ENCODE measurements at places on chromosomes 1 and 21.

DNA sequence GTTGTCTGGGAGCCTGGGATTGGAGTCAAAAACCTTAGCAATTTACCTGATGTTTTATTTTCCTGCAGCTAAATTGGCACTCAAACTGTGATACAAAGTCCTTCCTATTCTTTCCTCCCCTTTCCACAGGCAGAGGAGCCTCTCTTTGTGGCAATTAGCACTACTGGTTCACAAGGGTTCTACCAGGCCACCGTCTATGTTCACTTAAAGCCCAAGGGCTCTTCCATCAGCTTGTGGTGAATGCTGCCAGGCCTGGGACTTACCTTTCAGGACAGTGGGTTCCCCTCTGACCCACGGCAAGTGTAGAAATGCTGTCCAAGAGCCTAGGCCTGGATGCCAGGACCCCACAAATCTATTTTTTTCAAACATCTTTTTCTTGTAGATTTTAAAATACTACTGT lies 251.9 kb upstream of the B3GALT2 start:
- no peak for DNase-seq

- no peak for DNase-seq
Measured at GRCh38 chr1:227741166-227741870, 6.1 kb downstream of the SNAP47 start.

- no peak for DNase-seq
Measured at GRCh38 chr1:191582169-191582568, 576.1 kb upstream of the RGS18 start.

DNA sequence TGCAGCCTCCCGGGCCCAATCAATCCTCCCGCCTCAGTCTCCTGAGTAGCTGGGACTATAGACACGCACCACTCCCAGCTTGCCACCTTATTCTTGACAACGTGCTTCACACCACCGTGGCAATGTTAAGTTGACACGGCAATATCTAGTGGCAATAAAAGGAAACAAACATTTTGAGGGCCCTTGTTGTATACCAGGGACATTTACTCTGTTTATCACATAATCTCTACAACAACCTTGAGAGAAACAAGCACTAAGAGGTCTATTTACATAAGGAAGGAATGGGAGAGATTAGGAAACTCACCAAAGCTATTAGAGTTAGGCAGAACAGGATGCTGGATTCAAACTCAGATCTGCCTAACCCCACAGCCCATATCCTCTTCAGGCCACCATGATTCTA lies 3.1 kb downstream of the KLHDC8A start:
- DNase-seq = peak; percentile 41

- no peak for DNase-seq
Measured at GRCh38 chr1:26098602-26099001, 13.0 kb upstream of the PDIK1L start.

GRCh38 chr1:225746361-225747179 lies 31.1 kb upstream of the SRP9 start:
- peak; percentile 94 for DNase-seq

DNA sequence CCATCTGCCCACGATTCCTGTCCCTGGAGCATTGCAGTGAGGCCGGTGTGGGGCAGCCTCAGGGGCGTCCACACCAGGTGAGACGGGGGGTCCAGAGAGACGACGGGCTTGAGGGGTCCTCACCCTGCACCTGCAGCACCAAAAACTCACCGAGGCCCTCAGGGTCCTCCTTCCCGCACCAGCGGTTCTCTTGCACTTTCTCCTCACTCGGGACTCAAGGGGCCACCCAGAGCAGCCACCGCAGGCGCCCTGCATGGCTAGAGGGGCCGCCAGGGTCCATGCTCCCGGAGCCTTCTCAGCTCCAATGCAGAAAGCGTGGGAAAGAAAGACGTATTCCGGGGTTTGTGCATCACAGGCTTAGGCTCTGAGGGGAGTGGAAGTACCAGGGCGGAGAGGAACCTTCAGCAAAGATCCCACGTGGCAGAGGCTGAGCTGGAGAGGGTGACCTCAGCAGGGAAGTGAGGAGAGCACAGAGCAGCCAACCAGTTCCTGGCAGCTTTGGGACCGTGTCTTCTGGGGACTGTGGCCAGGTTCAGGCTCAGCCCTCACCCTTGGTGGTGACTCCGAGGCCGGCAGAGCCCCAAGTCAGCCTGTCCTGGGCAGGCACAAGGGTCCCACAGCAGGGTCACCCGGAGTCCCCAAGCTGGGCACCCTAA lies 19.5 kb upstream of the COL6A2 start:
- peak; percentile 28 for DNase-seq

- no peak for DNase-seq
Measured at GRCh38 chr1:242525360-242525722, 844 bp upstream of the PLD5 start.

DNA sequence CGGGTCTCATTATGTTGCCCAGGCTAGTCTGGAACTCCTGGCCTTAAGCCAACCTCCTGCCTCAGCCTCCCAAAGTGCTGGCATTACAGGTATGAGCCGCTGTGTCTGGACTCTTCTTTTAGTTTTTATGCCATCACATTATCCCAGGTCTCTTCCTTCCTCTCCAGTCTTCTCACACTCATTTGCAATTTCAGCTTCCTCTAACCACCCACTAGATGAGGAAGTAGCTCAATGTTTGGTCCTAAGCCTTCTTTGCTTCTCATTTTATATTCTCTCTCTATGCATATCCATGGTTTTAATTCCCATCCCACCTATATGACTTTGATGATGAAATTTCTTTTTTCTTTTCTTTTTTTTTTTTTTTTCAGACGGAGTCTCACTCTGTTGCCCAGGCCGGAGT lies 3.1 kb upstream of the ZBTB8A start:
- no peak for DNase-seq

GRCh38 chr1:42979896-42980800 lies 21.5 kb upstream of the SLC2A1 start:
- DNase-seq = peak; percentile 96

DNA sequence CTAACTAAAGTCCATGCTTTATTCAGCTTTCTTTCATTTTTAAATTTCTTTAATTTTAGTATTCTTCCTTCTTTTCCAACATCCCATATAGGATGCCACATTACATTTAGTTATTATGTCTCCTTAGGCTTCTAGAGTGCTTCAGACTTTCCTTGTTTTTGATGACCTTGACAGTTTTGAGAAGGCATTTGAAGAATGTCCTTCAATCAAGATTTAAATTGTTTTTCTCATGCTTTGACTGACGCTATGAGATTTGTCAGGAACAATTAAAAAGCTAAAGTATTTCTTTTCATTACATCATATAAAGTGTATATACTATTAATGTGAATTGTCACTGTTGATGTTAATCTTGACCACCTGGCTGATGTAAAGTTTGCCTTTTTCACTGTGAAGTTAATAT lies 173.7 kb upstream of the LYPLAL1 start:
- DNase-seq = no peak

GRCh38 chr1:109266965-109267364 lies 16.0 kb downstream of the PSRC1 start:
- no peak for DNase-seq

DNA sequence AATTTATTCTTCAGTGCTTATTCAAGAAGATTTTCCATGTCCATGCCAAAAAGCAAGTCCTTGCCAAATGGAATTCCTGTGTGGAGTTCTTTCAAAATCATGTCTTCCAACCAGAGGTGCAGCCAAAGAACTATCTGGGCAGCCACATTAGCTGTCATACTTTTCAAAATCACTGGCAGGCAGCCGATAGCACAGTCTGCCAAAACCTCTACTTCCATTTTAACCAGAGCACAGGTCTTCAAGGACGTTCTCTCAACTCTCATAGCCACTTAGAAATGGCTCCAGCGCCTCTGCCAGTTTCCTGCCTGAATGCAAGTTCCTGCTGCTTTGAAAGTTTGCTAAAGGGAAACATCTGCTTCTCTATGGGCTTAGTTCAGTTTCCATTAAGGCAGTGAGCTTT lies 975.7 kb upstream of the ADGRL4 start:
- peak; percentile 10 for DNase-seq

DNA sequence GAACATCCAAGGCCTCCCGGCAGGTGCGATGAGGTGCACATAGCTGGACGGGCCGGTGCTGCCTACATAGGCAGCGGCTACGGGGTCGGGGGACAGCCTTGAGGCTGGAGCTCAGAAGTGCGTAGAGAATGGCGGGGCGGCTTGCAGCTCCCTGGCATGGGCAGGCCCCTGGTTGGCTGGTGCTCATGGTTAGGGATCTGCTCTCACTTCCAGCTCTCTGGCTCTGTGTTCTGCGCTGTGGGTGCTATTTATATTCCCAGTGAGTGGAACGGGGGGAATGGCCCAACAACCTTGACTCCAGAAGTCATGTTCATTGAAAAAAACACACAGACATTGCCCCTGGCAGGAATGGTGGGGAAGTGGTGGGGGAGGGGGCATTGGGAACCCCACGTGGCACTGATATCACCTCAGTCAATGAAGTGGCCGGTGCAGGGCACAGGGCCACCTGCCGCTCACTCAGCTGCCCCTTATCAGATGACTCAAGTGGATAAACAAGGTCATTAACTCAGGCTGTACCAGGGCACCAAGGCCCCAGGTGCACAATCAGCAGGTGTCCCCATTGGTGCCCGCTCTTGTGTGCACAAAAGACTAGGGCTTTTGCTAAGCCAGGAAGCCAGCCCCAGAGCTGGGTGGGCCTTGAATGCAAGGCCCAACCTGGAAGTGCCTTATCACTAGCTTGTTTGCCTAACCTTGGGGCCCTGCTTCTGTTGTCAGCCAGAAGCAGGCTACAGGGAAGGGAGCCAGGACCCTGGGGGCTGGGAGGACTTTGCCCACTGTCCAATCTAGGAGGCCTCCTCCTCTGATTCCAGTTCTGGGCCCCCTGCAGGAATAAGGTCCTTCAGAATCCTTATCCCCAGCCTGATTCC lies at the start of gene NR0B2:
Gene NR0B2 (minus strand): TSS at position 222 of the 866 bp plus-strand sequence. CDS start 35 bp downstream, at position 187.
- DNase-seq = peak; percentile 100

GRCh38 chr21:26444646-26445045 lies 128.4 kb downstream of the CYYR1 start:
- no peak for DNase-seq

DNA sequence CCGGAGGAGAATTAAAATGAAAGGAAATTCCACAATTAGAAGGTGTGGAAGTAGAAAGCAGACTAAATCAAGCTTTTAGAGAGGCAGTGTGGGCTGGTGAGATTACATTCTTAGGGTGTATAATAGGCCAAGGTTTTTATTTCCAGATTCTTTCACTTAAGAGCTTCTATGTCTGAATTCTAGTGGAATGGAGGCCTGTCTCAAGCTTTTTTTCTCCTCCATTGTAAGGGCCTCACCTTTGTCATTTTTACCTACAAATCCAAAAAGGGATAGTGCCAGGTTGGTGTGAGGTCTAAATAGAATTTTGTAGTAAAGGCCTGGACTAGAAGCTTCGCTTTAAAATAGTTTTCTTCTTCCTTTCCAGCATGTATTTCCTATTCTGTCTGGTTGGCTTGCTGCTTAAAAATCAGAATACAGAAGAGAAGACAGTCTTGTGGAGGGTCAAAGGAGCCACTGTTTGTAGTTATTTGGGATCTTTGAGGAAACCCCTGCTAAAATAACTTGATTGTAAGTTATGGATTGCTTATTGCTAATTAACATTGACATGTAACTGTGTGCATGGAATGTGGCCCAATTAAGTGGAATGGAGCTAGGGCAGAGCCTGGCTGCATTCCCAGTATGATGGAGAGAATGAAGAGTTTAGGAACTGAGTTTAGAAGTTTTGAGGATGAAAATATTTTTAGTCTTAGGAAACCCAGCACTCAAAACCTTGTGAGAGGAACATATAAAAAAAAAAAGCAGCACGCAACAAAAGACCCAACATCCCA lies 162.5 kb upstream of the B3GALT2 start:
- no peak for DNase-seq
